ENCODE measurements at places on chromosomes 1 and 21. TPM values are rescaled to one million over a fixed set of nuclear protein-coding genes. Genes with fewer than 3 reads are reported as not detected.

GRCh38 chr1:6601049-6601922 lies 1.4 kb downstream of the KLHL21 start:
- DNase-seq: peak; percentile 83

The ZMPSTE24 gene
- 46.0 TPM for total RNA-seq

DNA sequence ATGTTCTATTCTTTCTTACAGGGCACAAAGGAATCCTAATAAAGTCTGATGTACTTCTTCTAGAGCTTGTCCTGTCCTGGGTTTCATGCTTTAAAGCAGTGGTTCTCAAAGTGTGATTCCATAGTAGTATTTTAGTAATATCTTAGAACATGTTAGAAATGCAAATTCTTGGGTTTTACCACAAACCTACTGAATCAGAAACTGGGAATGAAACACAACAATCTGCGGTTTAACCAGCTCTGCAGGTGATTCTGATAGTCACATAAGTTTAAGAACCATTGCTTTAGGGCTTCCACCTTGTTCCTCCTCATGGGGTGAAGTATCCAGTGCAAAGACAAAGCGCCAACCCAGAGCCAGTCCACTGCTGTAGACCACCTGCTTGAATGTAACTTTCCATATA lies 41.1 kb downstream of the NGF start:
- DNase-seq: no peak

The EPHX1 gene
- 68.0 TPM for total RNA-seq

DNA sequence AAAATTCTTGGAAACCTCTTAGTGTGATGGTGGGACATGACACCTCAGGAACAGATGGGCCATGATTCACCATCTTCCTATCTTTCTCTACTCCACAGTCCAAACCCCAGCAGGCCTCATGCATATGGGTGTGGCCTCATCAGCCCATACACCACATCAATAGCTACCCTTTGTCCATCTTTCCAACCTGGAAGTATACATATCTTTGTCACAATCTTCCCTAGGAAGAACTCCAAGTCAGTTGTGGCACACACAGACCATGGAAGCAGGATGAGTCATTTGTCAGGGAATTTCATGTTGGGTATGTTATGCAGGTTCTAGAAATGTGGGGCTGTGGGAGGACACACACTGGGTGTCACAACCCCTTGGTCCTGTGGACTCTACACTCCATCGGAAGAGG lies 30.5 kb upstream of the CLCA4 start:
- DNase-seq: no peak

The PTGFR gene
- 0.49 TPM for total RNA-seq

The CFAP107 gene
- total RNA-seq: not detected

The NPHS2 gene
- not detected for total RNA-seq

The OXCT2 gene
- total RNA-seq: 1.9 TPM

DNA sequence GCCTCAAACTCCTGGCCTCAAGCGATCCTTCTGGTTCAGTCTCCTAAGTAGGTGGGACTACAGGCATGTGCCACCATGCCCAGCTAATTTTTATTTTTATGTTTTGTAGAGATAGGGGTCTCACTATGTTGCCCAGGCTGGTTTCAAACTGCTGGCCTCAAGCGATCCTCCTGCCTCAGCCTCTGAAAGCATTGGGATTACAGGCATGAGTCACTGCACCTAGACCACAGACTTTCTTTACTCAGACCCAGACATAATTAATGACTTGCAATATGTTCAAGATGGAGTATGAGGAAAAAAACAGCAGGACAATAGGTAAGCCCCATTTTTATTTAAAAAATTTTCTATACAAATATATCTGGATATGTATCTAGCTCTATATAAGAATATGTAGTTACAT lies 13.2 kb downstream of the KANK4 start:
- no peak for DNase-seq

- DNase-seq: no peak
Observed at GRCh38 chr21:38012672-38013071, 96.4 kb upstream of the KCNJ6 start.

The SUMO3 gene
- 76.9 TPM for total RNA-seq

The CR1L gene
- total RNA-seq: not detected

The ZNF593OS gene
- not detected for total RNA-seq

The KPRP gene
- total RNA-seq: not detected

GRCh38 chr1:14543191-14543840 lies 55.2 kb upstream of the KAZN start:
- no peak for DNase-seq

DNA sequence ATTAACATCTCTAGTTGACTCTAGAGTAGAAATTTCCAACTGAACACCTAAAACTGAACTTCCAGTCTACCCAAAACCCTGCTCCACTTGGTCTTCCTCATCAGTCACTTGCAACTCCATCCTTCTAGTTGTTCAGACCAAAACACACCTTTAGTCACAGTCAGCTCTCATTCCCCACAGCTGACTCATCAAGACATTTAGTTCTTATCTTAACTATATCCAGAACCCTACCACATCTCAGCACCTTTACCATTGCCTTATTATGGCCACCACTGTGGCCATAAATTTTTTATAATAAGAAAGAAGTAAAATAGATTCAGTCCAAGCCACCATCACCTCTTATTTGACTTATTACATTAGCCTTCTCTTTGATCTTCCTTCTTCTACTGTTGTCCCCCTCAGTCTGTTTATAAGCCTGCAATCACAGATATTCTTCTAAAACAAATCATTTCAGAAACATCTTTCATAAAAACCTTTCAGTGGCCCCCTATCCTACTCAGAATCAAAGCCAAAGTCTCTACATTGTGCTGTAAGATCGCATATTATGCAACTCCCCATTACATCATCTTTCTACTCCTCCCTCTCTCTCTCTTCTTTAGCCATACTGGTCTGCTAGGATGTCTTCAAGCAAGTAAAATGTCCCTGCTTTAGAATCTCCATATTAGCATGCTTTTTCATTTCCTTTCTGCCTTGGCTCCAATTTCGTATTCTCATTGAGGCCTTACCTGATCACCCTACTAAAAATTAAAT lies 275.9 kb downstream of the LRRC40 start:
- no peak for DNase-seq

- no peak for DNase-seq
Observed at GRCh38 chr1:192225266-192225665, 67.0 kb downstream of the RGS18 start.

The AKNAD1 gene
- not detected for total RNA-seq

The OR2T2 gene
- total RNA-seq: not detected

The NAV1 gene
- 64.3 TPM for total RNA-seq

- DNase-seq: no peak
Observed at GRCh38 chr1:214902636-214903320, 179.8 kb upstream of the KCNK2 start.

GRCh38 chr1:182687361-182687760 lies 3.0 kb upstream of the RGS8 start:
- no peak for DNase-seq

The NCF2 gene
- 8.3 TPM for total RNA-seq

GRCh38 chr1:203422116-203422515 lies 53.5 kb upstream of the PRELP start:
- DNase-seq: no peak

The S100A2 gene
- total RNA-seq: 1.3 TPM

DNA sequence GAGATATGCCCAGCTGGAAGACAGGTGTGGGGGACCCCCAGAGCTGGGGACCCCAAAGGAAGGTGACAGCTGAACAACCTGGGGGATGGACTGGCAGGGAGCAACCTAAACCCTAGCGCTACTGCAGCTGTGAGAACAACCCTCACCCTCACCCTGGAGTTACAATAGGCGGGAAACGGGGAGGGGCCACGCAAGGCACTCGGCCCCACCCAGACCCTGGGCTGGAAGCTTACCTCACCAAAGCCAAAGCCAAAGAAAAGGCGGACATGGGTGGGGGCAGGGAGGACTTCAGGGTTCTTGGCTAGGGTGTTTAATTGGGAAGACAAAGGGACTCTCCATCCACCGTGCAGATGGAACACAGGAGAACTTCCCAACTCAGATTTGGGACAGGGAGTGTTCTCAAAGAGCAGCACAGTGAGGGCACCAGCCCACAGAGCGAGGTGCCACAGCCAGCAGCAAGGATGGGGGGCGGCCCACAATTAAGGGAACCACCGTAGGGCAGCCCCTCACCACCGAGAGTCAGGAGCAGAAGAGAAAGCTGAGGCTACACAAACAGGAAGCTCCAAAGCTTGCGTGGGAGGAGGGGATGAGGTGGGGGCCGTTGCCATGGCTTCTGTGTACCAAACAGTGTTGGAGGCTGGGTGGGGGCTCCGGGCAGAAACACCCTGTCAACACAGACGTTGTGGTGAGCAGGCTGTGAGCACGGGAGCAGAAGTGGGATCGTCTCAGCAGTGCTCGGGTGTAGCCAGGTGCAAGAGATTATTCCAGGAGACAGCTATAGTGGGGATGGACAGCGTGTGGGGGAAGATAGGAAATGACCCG lies 1.9 kb downstream of the TAGLN2 start:
- peak; percentile 89 for DNase-seq

DNA sequence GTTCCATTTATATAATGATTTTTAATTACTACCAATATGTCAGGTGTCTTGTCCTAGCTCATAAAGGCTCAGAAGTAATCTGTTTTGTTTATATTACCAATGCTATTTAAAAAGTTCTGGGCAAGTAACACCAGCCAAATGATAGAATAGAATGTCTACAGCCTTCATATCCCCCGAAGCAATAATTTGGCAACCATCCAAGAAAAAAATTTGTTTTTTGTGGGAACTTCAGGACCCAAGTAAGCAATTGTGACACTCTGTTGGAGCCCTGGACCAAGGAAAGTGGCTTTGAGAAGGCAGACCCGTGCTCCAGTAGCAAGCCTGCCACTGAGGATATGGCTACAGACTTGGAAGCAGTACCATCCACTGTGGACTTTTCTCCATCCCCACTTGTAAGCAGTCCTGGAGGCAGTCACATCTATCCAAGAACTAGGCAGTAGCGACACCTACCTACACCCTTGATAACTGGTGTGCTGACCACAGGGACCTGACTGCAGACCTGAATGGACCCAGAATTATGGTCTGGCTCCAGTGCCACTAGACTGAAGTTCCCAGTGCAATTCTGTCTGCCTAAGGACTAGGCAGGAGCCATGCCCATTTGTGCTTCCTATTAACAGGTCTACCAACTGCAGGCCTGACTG lies 870.7 kb upstream of the ADGRL2 start:
- DNase-seq: no peak

GRCh38 chr1:58884706-58885661 lies 101.1 kb upstream of the JUN start:
- DNase-seq: peak; percentile 77

The TMEM50A gene
- 149 TPM for total RNA-seq

DNA sequence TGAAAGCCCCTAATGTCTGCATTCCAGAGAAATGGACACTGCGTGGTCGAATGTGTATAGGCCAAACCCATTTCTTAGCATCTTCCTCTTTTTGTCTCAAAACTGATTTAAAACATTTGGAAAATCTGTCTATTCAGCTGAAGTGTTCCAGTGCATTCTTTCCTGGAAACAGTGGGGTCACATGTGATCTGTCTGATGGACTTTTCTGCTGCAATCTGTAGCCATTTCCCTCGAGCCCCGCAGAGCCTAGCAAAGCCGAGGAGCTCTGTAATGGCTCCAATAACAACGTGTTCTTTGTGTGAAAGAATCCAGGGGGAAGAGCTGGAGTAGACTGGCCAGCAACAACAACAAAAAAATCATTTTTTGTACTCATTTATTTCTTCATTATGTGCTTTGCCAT lies 329.3 kb downstream of the BARHL2 start:
- DNase-seq: no peak

The MSH4 gene
- total RNA-seq: 0.35 TPM

- DNase-seq: no peak
Observed at GRCh38 chr21:23607782-23608431, 1999.4 kb downstream of the MRPL39 start.

The HSF2BP gene
- total RNA-seq: 0.48 TPM

The TFF2 gene
- total RNA-seq: not detected

- peak; percentile 83 for DNase-seq
Observed at GRCh38 chr21:44892536-44893277, 19.2 kb upstream of the PTTG1IP start.

The UBE2U gene
- total RNA-seq: not detected

GRCh38 chr1:8239306-8240023 lies 78.4 kb upstream of the SLC45A1 start:
- DNase-seq: peak; percentile 65

GRCh38 chr1:33342041-33342723 lies 21.3 kb upstream of the A3GALT2 start:
- DNase-seq: peak; percentile 84

DNA sequence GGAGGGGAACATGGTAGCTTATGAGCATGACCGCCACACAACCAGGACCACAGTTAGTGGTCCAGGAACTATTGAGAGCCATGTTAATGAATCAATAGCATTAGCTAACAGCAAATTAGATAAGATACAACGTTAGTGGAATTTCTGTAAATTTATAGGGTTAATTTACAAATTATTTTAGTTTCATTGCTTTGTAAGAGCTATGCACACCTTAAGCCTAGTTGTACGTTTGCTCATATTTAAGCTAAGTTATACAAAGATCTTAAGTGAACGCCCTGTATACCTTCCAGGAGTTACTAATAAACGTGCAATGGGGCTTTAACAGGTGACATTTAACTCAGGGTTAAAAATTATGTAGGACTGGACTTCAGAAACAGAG lies 749 bp downstream of the EXOSC10 start:
- DNase-seq: no peak

- DNase-seq: no peak
Observed at GRCh38 chr1:186864296-186864695, 35.5 kb downstream of the PLA2G4A start.

- DNase-seq: no peak
Observed at GRCh38 chr1:70195342-70195741, 10.0 kb downstream of the LRRC40 start.

The C1orf94 gene
- not detected for total RNA-seq

- peak; percentile 78 for DNase-seq
Observed at GRCh38 chr1:40312238-40313205, 4.6 kb downstream of the COL9A2 start.

- no peak for DNase-seq
Observed at GRCh38 chr1:154446292-154446691, 41.1 kb downstream of the IL6R start.

GRCh38 chr21:32819694-32820093 lies 48.1 kb upstream of the PAXBP1 start:
- no peak for DNase-seq

The GBP4 gene
- total RNA-seq: 7.9 TPM

Measured in mucosa of descending colon (tissue), 3 donors.